ENCODE measurements at places on chromosomes 12 and 14.

- no peak for DNase-seq
Observed at GRCh38 chr12:107801150-107801549, 26.6 kb downstream of the ASCL4 start.

DNA sequence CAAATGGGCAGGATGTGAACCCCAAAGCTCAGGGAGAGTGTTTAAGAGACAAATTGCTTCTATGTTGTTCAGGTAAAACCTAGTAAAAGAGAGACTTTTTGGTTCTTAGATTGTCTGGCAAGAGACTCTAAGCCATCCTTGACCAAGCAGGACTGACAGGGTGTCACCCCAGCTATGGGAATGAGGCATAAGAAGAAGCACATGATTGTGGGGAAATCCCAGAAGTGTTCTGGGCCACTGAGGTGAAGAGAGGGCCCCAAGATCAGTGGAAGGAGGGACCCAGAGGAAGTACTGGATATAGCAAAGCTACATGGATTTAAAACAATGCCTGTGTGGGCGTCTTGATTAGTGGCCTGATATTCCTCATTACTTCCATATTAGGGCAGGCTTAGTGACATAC is 99.0 kb downstream of the SAMD4A start:
- no peak for DNase-seq

DNA sequence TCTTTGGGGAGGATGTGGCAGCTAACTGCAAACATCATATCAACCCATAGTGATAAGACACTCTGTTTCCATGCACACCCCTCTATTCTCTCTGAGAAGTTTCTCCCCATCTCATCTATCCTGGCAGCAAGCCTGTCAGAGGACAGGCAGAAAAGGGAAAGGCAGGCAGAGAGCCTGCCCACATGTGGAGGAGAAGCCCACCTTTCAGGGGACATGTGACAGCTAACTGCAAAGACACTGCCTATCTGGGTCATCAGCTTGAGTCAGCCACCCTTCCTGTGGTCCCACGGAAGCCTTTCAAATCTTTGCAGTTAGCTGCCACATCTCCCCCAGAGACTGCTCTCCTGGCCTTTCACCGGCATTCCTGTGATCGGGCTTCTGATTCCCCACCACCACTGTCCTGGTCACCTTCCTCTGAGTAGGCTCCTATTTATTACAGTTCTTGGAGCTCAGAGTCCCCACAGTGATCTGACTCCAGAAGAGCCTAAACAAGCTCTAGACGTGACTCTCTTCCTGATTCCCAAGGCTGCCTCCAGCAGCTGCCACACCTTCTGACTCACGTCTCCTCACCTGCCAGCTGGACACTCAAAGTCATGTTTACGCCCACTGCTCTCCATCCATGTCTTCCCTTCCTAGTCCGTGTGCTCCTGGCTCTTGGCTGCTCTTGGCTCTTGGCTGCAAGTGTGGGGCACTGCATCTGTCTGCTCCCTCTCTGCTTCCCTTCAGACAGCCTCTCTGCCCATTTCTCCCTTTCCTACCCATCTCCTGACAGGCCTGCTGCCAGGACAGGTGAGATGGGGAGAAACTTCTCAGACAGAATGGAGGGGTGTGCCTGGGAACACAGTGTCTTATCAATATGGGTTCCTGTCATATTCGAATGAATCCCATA is 7.5 kb upstream of the KRT1 start:
- no peak for DNase-seq

- no peak for DNase-seq
Observed at GRCh38 chr12:124743479-124744272, 120.0 kb downstream of the SCARB1 start.

DNA sequence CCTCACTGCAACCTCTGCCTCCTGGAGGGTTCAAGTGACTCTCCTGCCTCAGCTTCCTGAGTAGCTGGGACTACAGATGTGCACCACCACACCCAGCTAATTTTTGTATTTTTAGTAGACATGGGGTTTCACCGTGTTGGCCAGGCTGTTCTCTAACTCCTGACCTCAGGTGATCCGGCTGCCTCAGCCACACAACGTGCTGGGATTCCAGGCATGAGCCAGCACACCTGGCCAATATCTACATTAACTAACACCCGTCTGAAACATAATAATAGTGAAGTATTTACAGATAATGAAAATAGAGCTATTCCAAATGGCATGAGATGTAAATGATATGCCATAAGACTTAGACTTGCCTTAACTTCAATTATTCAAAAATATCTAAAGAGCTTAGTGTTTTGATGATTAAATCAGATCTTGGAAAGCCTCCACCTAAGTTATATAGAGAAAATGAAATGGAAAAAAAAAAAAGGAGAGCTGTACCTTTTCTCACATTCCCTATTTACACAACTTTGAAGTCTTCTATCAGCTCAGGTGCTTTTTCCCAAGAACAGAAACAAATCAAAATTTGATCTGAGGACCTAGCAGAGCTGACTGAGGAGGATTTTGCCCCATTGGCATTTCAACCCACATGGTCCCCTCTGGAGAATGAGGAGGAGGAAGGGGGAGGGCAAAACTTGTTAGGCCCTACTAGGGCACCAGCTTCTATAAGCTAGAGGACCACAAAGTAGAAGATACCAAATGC is 309.2 kb downstream of the PRKD1 start:
- no peak for DNase-seq

- no peak for DNase-seq
Observed at GRCh38 chr14:97077253-97077653, 280.1 kb downstream of the VRK1 start.

GRCh38 chr14:54807428-54807827 is 95.2 kb downstream of the GCH1 start:
- no peak for DNase-seq

- no peak for DNase-seq
Observed at GRCh38 chr14:68722968-68723566, 69.8 kb downstream of the ZFP36L1 start.

Data from activated CD4-positive, alpha-beta T cell treated with anti-CD3 and anti-CD28 coated beads, Interleukin-2, amount 50 U/mL, for 1 hour (primary cell).